HuH-7.5 (cell line): ENCODE measurements at places on chromosomes 3 and 15.

DNA sequence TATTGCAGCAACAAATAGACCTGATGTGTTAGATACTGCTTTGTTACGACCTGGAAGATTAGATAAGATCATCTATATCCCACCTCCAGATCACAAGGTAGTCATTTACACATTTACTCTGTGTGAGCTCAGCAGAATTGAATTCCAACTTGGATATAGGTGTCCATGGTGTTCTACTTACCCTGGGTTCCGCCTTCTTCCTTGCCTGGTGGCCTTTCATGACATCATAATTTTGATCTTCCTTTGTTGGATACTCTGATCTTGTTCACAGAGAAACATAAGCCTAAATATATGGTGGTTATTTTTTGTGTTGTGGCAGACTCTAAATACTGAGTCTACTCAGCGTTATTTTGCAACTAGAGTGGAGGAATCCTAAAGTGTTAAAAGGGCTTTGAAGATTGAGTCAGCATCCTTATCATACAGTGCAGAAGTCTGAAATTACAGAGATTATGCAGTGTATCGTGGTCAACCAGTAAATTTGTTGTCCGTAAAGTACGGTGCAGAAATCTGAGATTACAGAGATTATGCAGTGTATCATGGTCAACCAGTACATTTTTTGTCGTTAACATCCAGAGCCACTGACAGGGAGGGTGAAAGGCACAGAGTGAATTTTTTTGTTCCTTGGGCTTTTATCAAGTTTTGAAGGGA is 39.1 kb upstream of the GATM start:
- no peak for DNase-seq

- no peak for DNase-seq
These were observed 106.3 kb downstream of the STAG1 start for GRCh38 chr3:136645915-136646314.

DNA sequence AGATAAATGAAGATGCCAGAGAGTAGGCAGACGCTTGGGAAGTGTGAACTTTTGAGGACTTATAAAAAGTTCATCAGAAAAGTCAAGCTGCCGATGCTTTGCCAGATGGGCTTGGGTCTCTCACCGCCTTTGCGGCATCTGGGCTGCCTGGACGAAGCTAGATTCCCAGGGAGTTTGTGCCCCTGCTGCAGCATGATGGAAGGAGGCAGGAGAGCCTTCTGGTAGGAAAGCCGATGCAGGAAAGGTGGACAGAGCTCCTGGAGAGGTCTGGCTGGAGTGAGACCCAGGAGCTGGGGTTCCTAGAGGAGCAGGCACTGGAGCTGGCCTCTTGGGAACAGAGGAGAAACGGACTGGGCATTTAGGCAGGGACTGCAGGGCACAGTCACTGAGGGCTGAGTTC is 51.9 kb upstream of the ATP2B2 start:
- no peak for DNase-seq

DNA sequence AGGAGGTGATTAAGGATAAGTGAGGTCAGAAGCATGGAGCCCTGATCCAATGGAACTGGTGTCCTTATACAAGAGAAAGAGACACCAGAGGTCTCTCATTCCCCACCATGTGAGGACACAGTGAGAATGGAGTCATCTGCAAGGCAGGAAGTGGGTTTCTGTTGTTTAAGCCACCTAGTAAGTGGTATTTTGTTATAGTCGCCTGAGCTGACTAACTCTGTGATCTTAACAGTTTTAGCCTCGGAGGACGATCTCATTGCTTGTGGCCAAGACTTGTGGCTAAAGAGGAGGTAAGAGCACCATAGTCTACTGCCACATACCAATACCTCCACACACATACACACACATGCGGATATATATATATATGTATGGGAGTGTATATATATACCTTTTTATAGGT is 73.8 kb downstream of the MCTP2 start:
- no peak for DNase-seq

DNA sequence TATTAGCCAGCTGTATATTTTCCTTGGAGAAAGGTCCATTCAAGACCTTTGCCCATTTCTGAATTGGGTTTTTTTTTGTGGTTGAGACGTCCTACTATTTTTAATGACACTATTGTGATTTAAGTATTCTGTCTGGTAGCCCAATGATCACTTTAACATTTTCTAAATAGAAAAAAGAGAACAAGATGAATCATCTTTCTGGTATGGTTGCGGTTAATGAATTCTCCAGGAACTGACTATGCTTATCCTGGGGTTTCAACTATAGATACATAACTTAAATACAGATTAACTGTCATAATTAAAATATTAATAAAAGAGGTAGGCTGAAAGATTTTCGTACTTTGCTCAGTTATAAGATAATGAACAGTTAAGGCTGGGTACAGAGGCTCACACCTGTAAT is 51.9 kb downstream of the PBRM1 start:
- DNase-seq: no peak

GRCh38 chr3:146241523-146242240 is 9.2 kb downstream of the PLSCR4 start:
- no peak for DNase-seq

DNA sequence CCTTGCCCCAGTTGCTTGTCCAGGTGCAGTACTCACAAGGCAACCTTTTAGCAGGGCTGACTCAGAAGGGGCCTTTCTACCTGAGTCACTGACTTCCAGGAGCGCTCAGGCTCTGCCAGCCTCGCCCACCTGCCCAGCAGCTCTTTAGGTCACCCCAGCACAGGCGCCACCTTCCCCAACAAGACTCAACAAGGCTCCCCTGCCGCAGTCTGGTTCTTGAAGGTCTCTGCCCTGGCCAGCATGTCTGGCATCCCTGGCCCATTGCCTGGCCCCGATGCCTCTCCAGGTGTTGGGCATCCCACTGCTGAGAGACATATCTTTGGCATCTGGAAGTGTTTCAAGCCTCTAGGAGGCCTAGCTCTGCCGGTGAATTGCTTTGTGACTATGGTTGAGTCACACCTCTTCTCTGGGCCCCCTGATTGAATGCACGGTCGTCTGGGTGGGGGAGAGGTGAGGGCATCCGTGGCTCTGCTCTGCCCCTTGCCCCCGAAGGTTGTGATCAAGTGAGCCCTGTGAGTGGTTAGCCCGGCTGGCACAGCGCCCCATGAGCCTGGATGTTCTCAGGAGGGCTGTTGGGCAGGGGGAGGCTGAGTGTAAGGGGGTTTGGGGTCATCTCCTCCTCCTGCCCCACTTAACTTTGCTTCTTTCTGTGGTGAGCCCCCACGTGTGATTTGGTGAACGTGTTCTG is 21.6 kb downstream of the SNX33 start:
- no peak for DNase-seq

- DNase-seq: no peak
These were observed 105.5 kb upstream of the MRPL3 start for GRCh38 chr3:131608296-131608695.

GRCh38 chr3:26118165-26118564 is 328.3 kb downstream of the OXSM start:
- DNase-seq: no peak
